ENCODE measurements at places on chromosomes 4 and X.

GRCh38 chr4:32189130-32189529, 1469.0 kb downstream of the PCDH7 start:
- DNase-seq = no peak

DNA sequence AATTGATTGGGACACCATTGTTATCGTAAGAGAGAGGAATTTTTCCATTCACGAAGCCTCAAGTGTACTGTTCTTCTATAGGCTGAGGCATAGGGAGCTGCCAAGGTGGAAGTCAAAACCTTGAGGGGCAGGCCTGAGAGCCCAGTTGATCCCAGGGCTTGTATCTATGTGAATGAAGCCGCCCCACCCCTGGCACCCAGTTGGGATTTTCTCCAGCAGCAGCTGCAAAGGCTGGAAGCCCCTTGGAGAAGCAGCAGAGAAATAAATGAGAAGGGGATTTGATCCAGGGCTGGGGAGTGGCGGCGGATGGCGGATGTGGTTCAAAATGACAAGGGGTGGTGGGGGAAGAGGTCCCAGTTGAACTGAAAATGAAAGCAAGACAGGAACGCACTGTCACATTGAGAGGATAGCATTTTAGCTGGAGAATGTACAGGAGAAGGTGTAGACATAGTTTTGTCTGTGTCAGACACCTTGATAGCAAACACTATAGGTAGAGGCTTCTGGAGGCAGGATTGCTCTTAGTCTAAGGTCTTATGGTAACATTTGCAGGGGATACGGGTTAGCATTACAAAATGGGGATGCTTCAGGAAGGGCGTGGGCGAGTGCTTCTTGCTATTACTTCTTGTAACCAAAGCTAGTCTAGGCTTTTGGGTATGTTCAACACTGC, 32.6 kb downstream of the DOCK11 start:
- peak; percentile 32 for DNase-seq

DNA sequence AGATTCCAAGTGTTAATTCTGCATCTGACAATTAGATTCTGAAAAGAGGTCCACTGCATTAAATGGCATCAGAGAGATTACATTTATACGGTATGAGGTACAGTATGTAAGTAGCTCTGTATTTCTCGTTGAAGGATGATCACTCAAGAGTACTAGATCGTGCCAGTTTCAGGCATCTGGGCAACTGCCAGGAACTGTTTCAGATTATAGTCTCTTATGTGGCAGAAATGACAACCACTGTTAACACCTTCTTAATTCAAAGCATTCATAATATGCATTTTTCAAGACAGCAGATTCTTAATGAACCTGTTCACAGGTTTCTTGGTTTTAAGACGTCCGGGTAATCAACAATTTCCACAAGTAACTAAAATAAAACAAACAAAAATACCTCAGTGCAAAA, 1.6 kb downstream of the ANKRD50 start:
- no peak for DNase-seq

DNA sequence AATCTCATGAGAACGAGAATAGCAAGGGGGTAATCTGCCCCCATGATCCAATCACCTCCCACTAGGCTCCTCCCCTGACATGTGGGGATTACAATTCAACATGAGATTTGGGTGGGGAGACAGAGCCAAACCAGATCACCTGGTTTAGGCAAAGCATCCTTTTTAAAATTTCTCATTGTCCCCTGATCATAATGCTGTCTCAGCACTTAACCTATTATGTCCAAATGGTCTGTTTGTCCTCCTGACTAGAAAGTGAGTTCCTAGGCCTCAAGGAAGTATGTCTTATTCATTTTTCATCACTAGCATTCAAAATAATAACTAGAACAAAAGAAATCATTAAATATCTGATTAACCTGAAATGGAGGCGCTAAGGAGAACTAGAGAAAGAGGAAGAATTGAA, 7.9 kb upstream of the PRMT9 start:
- DNase-seq = no peak

- DNase-seq = no peak
Observed at GRCh38 chr4:145732001-145732815, 52.3 kb downstream of the C4orf51 start.

All from activated T-cell treated with anti-CD3 and anti-CD28 coated beads for 24 hours (primary cell).